ENCODE measurements at places on chromosomes 4 and X.

DNA sequence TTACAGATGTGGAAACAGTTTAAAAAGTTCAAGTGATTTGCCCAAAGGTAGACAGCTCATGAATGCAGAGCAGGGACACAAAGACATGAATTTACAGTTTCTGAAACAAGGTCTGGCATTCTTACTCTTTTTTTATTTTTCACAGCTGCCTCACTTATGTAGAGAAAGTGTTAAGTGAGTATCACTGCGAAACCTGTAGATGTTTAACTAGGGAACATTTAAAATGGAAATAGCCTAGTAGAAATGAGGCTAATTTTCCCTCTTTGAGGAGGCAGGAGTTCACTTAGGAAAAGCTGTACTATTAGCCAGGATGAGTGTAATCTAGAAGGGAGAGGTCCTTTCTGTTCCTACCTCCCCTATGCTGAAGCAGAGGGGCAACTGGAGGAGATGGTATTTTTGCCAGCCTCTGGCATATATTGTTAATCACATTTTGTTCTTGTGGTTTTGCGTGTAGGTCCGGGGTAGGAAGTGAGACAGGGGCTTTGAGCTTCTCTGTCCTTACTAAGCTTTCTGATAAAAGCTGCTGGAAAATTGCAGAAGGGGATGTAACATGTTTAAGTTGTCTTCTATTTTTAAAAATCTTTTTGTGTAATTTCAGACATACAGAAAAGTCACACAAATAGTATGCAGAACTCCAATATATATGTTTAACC lies 492.8 kb upstream of the NR3C2 start:
- DNase-seq = no peak

DNA sequence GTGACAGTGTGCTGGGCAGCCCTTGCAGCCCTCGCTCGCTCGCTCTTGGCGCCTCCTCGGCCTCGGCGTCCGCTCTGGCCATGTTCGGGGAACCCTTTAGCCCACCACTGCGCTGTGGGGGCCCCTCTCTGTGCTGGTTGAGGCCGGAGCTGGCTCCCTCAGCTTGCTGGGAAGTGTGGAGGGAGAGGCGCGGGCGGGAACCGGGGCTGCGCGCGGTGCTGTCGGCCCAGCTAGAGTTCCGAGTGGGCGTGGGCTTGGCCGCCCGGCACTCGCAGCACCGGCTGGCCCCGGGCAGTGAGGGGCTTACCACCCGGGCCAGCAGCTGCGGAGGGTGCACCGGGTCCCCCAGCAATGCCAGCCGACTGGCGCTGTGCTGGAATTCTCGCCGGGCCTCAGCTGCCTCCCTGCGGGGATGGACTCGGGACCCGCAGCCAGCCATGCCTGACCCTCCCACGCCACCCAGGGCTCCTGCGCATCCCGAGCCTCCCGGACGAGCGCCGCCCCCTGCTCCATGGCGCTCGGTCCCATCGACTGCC lies 770.1 kb upstream of the GALNTL6 start:
- DNase-seq = no peak

DNA sequence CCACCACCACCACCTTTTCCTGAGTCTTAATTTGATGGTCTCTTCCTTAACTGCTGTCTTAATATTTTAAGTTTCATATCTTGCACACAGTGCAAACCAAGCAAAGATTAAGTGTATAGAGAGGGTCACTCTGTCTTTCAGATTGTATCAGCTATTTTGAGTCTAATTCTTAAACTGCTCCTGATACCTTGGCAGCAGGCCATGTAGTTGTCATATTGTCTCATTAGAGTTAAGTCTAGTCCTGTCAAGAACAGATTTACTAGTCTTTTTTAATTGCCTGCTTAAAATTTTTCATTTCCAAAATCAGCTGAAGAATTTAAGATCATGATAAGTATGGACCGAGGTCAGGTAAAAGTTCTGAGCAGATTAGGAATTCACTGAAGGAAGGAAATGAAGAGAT lies 51.5 kb downstream of the FHIP1A start:
- no peak for DNase-seq

DNA sequence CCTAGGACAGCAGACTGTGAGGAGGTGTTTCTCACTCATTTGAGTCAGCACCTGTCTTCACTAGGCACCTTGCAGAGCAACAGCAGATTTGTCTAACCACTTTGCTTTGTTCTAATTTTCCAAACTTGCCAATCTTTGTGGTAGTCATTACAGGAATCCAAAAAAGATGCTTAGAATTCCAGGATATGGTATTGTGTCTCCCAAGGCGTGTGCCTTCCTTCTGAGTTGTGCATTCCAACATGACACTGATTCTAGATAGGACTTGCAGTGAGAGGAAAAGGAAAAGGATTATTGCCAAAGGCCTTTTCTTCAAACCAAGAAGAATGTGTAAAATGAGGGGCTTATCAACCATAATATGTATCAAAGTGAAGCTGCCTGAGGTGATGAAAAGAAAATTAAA lies 126.2 kb downstream of the MAPK10 start:
- no peak for DNase-seq

- no peak for DNase-seq
Observed at GRCh38 chrX:98398542-98398941, 1514.8 kb downstream of the RPA4 start.

DNA sequence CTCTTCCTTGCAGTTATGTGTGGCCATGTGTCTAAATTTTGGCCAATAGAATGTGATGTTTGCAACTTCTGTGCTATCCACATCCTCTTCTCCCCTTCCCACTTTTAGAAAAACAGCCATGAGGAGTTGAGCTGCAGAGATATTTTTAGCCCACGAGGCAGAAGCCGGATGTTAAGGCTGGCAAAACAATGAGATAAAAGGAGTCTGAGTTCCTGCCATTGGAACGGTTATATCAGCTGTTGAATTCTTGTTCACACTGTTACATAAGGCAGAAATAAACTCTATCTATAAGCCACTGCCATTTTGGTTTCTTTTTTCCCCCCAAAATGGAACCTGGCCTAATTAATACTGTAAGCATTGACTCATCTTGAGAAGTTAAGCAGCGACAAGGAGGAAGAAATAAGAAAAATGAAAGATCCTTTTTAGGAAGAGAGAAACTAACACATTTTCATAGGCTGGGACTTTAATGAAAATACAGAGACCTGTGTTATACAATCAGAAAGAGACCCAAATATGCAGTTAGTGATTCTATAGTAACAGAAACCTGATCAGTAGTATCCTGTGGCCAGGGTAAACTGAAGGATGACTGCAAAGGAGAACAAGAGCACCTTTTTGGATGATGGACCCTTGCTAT lies 200.5 kb downstream of the INPP4B start:
- no peak for DNase-seq

DNA sequence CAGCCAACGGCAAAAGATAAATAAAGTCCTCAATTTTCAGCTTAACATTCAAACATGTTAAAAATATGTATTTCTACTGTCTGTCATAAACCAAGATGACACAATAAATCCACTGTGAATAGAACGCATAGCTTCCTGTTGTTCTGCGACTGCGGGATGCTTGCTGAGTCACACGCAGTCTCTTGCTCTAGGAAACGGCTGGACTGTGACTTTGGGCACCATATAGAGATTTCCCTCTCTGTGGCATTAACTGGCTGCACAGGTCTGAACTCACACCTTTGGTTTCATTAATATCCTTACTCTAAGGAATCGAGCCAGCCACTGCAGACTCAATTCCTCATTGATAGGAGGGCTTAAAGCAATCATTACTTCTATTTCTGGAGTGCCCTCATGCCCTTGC lies 8.4 kb downstream of the BEND4 start:
- DNase-seq = no peak

- no peak for DNase-seq
Observed at GRCh38 chrX:155966876-155967275, 30.6 kb upstream of the IL9R start.

DNA sequence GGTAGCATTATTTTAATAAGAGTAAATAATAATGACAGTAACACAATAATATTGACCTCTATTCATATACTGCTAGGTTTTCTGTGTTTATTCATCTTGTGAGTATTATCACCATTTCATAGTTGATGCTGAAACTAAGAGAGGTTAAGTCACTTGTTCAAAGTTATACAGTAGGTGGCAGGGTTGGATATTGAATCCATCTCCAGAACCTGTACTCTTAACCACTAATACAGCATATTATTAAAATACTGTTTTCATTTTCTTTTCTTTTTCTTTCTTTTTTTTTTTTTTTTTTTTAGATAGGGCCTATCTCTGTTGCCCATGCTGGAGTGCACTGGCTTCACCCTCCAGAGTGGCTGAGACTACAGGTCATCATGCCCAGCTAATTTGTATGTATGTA lies 7.1 kb upstream of the ELF2 start:
- no peak for DNase-seq

DNA sequence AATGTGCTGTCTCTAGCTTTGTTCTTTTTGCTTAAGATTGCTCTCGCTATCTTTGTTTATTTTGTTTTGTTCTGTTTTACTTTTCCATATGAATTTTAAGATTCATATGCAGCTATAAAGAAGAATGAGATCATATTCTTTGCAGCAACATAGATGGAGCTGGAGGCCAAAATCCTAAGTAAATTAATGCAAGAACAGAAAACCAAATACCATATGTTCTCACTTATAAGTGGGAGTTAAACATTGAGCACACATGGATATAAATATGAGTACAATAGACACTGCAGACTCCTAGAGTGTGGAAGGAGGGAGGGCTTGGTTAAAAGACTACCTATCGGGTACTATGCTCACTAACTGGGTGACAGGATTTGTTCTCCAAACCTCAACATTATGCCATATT lies 237.8 kb downstream of the TRAM1L1 start:
- DNase-seq = no peak

GRCh38 chrX:111719426-111720210 lies 38.6 kb downstream of the ALG13 start:
- DNase-seq = no peak

- no peak for DNase-seq
Observed at GRCh38 chrX:63354484-63354883, 3.4 kb upstream of the SPIN4 start.
